Stimulated activated CD8-positive, alpha-beta memory T cell treated with anti-CD3 and anti-CD28 coated beads, Interleukin-4, amount 100 ng/mL, for 4 hours (primary cell): ENCODE measurements at places on chromosomes 13 and 19.

DNA sequence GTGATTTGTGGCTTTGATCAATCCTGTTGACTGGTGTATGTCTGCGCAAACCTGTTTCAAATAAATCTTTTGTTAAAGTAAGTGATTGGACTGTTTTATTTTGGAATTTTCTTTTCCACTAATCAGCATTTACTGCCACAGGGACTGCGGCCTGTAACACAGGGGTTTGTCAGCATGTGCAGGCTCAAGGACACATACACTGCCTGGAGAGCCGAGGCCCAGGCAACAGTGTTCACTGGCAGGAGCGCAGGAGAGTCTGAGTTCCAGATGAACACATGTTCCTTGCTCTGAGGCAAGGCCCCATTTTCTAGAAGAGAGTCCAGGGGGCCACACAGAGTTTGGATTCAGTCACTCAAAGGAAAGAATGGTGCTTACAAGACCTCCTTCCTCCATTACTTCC lies 26.0 kb downstream of the SHISA2 start:
- DNase-seq, result no peak

DNA sequence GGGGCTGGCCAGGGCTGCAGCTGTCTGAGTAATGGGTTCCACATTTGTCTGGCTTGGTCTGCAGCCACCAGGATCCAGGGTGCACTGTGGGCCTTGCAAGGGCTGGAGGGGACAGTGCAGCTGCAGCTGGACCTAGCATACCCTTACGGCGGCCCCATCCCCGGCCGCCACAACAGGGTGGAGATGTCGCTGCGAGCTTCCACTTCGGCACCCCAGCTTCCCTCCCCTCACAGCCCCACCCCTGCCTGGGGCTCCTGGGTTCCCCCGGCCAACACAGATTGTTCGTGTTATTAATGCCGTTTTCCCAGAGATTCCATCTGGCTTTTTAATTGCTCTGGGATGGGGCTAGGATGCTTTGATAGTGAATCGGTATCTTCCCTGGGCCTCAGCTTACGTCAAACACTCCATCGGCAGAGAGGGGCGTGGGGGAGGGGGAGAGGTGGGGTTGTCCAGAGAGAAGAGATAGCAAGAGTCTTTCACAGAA lies 5.8 kb downstream of the CEBPA start:
- DNase-seq, result no peak

DNA sequence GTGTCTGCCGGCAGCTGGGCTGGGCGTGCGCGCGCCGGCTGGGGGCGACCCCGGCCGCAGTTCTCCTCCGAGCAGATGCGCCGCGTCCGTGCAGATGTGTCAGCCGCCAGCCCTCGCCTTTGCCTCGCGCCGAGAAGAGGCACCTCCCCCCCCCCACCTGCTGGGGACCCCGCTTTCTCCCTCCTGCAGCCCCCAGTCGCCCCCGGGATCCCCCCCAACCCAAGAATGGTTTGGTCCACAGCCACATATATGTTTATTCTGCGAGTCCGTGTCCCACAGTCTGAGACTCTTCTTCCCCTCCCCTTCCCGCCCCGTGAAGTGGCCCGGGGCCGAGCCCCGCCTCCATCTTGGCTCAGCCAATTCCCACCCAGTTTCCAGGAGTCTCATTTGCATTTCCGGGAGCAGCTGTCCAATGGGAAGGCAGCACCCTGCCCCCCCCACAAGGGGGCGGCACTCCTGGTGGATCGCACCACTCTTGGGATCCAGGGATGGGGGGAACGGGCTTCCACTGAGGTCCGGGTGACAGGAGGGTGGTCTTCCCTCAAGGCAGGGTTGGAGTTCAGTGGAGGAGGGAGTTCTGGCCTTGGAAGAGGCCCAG lies 8.6 kb downstream of the ISOC2 start:
- DNase-seq, result no peak

DNA sequence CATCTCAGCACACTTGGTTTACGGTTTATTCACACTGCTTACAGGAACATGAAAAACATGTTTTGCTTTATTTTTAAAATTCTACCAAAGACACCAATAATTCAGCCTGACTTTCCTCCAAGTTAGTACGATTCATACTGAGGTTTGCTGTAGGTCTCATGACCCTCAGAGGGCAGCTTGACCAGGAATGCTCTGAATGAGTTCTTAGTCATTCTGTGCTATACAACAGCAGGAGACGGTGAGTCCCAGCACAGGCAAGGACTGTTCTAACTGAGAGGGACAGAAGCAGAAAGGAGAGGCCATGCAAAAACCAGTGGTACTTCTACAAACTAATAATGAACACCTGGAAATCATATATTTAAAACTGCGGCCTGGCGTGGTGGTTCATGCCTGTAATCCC lies 6.4 kb downstream of the GRTP1 start:
- DNase-seq, result no peak
